ENCODE measurements at places on chromosomes 16 and 17. TPM values are rescaled to one million over a fixed set of nuclear protein-coding genes. Genes with fewer than 3 reads are reported as not detected.

DNA sequence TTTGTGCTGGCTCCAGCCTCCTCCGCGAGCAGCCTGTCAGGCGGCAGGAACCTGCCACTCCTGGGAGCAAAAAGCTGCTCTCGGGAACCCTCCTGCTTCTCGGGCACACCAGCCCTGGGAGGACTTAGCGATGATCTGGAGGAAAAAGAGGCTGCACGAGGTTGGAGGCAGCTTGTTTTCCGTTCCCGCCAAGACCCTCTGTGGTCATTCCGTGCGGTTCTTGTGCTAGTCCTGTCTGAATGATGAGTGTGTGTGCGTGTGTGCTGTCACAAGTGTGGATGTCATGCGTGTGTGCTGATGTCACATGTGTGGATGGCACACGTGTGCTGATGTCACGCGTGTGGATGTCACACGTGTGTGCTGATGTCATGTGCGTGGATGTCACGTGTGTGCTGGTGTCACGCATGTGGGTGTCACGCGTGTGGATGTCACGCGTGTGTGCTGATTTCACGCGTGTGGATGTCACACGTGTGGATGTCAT, 150.0 kb downstream of the NPIPB11 start:
- no peak for DNase-seq
- H3K27me3 ChIP-seq, result no peaks in the 10 kb centered on the region
- no peaks in the 10 kb centered on the region for H3K36me3 ChIP-seq
- H3K4me3 ChIP-seq, result no peak overlapping the region

DNA sequence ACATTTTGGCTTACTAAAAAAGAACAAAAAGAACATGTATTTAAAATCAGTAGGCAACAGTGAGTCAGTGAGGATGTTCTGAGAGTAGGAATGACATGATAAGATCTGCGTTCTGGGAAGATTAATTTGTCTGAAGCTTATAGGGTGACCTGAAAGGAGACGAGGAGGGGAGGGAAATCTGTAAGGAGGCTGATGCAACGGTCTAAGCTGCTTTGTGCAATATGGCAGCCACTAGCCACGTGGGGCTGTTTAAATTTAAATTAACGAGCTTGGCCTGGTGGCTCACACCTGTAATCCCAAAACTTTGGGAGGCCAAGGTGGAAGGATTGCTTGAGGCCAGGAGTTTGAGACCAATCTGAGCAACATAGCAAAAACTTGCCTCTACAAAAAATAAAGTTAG, 181.6 kb upstream of the CACNG3 start:
- DNase-seq, result no peak
- H3K4me1 ChIP-seq, result no peaks in the 10 kb centered on the region
- H3K36me3 ChIP-seq, result no peaks in the 10 kb centered on the region
- H3K4me3 ChIP-seq, result no peak overlapping the region
- no peak overlapping the region for H3K27ac ChIP-seq

GRCh38 chr16:89004209-89004831, 27.3 kb upstream of the CBFA2T3 start:
- no peak for DNase-seq
- no peak overlapping the region for H3K4me3 ChIP-seq
- H3K27me3 ChIP-seq, result no peaks in the 10 kb centered on the region
- no peaks in the 10 kb centered on the region for H3K4me1 ChIP-seq

DNA sequence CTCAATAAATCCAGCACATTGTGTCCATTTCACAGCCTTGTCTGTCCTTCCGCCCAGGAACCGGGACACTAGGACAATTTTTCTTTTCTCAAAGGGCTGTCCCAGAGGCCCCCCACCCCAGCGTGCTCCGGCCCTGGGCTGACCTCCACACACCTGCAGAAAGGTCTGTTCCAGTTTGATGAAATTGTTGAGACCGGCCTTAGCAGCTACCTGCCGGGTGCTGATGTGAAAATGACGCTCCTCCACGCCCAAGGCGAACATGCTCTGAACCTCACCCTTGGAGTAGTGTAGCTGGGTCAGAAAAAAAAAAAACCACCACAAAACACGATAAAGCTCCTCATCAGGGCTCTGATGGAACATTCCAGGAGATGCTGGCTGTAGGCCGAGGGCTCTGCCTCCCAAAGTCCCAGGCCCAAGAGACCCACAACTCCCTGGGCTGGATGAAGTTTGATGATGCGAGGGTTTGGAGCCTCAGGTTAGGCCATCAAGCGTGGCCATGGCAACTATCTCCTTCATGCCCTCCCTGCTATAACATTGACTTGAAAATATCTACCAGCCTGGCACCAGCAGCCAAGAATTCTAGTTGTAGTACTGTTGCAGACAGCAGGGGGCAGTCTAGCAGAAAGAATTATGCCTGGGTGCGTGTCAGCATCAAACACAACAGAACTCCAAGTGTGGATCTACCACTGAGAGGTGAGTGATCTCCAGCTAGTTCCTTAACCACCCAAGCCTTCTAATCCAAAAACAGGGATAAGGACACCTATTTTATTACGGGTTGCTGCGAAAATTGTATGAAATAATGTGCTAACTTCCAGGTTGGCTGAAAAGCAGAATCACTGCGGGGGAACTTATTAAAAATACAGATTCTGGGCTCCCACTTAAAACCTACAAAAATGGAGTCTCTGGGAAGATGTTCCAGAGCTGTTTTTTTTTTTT, 62.1 kb downstream of the RMI2 start:
- H3K27ac ChIP-seq, result no peak overlapping the region
- no peak overlapping the region for H3K4me3 ChIP-seq
- DNase-seq, result peak; percentile 64

GRCh38 chr17:42660692-42661345, 1.7 kb downstream of the TUBG2 start:
- peaks cover 4% of the 10 kb centered on the region for H3K36me3 ChIP-seq
- no peak for DNase-seq
- H3K4me1 ChIP-seq, result peaks cover 3% of the 10 kb centered on the region
- H3K27ac ChIP-seq, result no peak overlapping the region

DNA sequence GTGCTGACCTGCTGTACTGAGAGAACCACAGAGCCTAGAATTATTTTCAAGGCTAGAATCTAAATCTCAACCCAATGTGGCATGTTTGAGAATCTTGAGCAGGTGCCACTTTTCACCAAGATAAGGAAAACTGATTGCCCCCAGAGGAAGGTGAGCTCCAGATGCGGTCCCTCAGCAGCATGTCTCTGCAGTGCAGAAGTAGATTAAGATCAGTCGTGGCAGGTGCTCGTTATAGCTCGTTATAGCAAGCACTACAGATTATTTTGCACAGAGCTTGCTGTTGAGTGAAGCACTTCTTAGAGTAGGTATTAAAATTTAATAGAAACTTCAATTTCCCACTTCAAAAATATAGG, 176.0 kb downstream of the AATF start:
- no peaks in the 10 kb centered on the region for H3K27me3 ChIP-seq
- no peaks in the 10 kb centered on the region for H3K4me1 ChIP-seq
- H3K36me3 ChIP-seq, result peaks cover 20% of the 10 kb centered on the region
- H3K27ac ChIP-seq, result no peak overlapping the region

MTSS2 gene
- 38.5 TPM for total RNA-seq

DOC2B gene
- 6.7 TPM for total RNA-seq

CCT6B gene
- total RNA-seq, result 3.8 TPM
